ENCODE measurements at places on chromosomes 12 and 14.

DNA sequence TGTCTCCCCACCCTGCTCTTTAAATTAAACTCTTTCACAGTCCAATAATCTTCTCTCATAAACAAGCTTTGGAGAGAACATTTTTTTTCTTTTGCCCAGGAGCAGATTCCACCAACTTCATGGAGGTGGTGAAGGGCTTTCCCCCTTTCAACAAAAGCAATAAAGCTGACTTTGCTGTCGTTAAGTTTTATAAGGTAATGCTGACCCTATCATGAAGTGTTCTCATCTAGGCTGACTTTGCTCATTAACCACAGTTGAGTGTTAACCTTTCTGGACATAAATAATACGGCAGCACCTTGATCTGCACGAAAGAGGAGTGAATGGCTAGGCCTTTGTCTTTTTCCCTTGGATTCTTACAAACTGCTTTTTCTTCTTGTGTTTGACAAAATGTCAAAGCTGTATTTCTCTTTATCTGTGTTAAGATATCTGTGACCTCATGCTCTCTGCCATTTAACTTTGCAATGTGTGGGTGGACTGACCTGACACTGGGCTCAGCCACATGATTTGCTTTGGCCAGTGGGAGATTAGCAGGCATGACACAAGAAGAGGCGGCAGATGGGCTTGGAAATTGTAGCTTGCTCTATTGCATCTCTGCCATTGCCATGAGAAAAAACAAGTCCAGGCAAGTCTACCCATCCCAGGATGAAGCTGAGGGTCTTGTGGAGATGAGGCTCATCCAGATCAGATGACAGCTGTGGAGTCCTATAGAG lies 470.9 kb upstream of the CCDC196 start:
- peak; percentile 4 for DNase-seq

- DNase-seq = peak; percentile 82
These were observed 114.5 kb downstream of the RAD51B start for GRCh38 chr14:67934087-67934486.

GRCh38 chr14:50967790-50968189 lies 23.5 kb upstream of the PYGL start:
- DNase-seq = no peak

- DNase-seq = no peak
These were observed at the start of gene IKZF4 for GRCh38 chr12:56020423-56021184. TSS of gene IKZF4 (plus strand) at chr12:56021043. CDS start at chr12:56021494, 451 bp downstream.

GRCh38 chr14:76502638-76503037 lies 126.7 kb downstream of the ESRRB start:
- no peak for DNase-seq
